ENCODE measurements at places on chromosomes 11 and 22. TPM values are rescaled to one million over a fixed set of nuclear protein-coding genes. Genes with fewer than 3 reads are reported as not detected.

Gene TMEM123
- total RNA-seq: 189 TPM

Gene SLC22A12
- total RNA-seq: not detected

Gene TMEM191C
- total RNA-seq: 0.23 TPM

Gene SLC16A8
- total RNA-seq: not detected

Gene CRYBA4
- total RNA-seq: not detected

Gene P2RY2
- not detected for total RNA-seq

Gene ARHGAP20
- 0.03 TPM for total RNA-seq

Gene ALG12
- 18.6 TPM for total RNA-seq

Gene ZNHIT2
- total RNA-seq: 25.9 TPM

Gene KDM4D
- 0.76 TPM for total RNA-seq

Gene PRR33
- 0.20 TPM for total RNA-seq

Gene OR5AS1
- not detected for total RNA-seq

Gene MS4A6E
- total RNA-seq: not detected

Gene ASRGL1
- 4.2 TPM for total RNA-seq

Gene PLET1
- not detected for total RNA-seq

Gene P2RX6
- not detected for total RNA-seq

Gene SIPA1
- 80.0 TPM for total RNA-seq

Gene AIFM3
- 0.30 TPM for total RNA-seq

Gene MMP27
- total RNA-seq: not detected

Gene MAJIN
- not detected for total RNA-seq

Gene PARVB
- 21.5 TPM for total RNA-seq

Gene RAPSN
- total RNA-seq: 0.53 TPM

Gene MMP10
- not detected for total RNA-seq

Gene RBMXL2
- not detected for total RNA-seq

Gene SMTNL1
- total RNA-seq: not detected

Gene VPS11
- total RNA-seq: 30.0 TPM

Gene TMEM191B
- 1.0 TPM for total RNA-seq

Gene DGAT2
- total RNA-seq: 9.8 TPM

Gene MS4A3
- not detected for total RNA-seq

Gene TOM1
- total RNA-seq: 23.0 TPM

Gene OR52N4
- not detected for total RNA-seq

Gene ELMOD1
- total RNA-seq: not detected

Gene CRYBB2
- 0.58 TPM for total RNA-seq

Gene P2RY6
- not detected for total RNA-seq

Gene AP5B1
- total RNA-seq: 17.4 TPM

Gene ZNF214
- total RNA-seq: not detected

Gene SLC25A18
- total RNA-seq: not detected

Gene NEFH
- 5.8 TPM for total RNA-seq

Gene AMBRA1
- 31.7 TPM for total RNA-seq

Gene DDIAS
- 19.5 TPM for total RNA-seq

Gene APOL4
- total RNA-seq: not detected

Gene SLN
- total RNA-seq: not detected

Gene SCARF2
- 0.24 TPM for total RNA-seq

Gene OR56A1
- not detected for total RNA-seq

Gene UBQLN3
- total RNA-seq: not detected

Gene CCDC188
- not detected for total RNA-seq

Gene ADM2
- 9.4 TPM for total RNA-seq

Gene OR52K1
- total RNA-seq: not detected

Gene IGLL5
- total RNA-seq: 0.79 TPM

Gene SLC22A6
- not detected for total RNA-seq

Gene RFPL2
- total RNA-seq: not detected
